ENCODE measurements at places on chromosomes 7 and 10. TPM values are rescaled to one million over a fixed set of nuclear protein-coding genes. Genes with fewer than 3 reads are reported as not detected.
A peak's percentile ranks its signal among the peaks of the same experiment; 100 is the strongest.

DNA sequence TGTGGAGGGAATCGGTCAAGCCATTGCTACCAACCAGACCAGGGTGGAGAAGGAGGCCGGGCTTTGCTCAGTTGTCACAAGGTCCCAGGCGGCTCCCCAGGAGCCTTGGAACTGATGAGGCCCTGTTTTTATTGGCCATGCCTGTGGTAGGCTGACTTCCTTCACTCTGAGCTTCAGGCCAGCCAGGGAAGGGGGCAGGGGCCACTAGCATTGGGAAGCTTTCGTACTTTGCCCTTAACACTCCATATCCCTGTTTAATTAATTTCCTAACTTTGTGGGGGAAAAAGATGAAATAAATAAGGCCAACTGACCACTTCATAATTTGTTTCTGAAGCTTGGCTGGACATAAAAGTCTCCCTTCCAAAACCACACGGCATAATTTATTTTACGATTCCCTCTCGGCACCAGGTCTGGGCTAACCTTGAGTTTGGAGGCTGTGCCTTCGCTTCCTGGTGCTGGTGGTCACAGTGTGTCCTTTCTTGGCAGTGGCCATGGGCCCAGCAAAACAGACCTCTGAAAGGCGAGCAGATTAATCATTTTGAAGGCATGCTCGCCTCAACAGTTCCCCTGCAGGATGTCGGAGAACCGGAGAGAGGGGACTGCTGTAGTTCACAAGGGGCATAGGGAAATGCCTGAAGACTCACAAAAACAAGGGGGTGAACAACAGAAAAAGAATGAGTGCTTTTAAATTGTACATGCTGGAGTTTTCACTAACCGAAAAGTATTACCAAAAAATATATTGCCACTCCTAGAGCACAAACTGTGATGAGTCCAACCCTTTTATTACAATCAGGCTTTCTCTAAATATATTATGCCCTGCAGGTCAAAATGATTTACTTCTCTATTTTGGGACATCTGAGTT is 966.0 kb downstream of the LRMDA start:
- DNase-seq = no peak

- DNase-seq = no peak
Observed at GRCh38 chr10:95834406-95834805, 73.4 kb upstream of the CC2D2B start.

DNA sequence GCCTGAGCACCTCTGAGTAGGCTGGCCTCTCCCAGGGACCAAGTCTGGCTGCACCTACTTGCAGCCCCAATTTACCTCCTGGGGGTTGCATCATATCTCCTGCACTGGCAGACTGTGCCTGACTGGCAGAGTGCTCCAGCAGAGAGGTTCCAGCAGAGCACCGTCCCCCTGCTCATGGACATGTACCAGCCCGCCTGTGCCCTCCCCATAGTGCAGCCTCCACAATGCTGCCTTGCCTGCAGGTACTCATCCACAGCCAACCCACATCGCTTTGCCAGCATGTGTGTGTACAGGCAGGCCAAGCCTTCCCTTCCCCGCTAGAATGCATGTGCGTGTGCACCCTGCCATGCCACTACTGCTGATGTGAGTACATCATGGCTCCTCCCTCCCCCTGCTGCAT is 105.5 kb upstream of the NPSR1 start:
- DNase-seq = no peak

- DNase-seq = no peak
Observed at GRCh38 chr7:29214056-29214455, 19.5 kb downstream of the CHN2 start.

DNA sequence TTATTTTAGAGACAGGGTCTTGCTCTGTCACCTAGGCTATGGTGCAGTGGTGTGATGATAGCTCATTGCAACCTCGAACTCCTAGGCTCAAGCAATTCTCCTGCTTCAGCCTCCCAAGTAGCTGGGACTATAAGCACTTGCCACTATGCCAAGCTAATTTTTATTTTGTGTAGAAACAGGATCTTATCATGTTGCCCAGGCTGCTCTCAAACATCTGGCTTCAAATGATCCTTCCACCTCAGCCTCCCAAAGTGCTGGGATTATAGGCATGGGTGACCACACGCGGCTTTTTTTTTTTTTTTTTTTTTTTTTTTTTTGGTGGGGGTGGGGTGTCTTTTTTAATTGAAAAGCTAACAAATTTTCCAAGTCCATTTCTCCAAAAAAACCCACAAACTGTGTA is 18.4 kb downstream of the HPS6 start:
- no peak for DNase-seq

DNA sequence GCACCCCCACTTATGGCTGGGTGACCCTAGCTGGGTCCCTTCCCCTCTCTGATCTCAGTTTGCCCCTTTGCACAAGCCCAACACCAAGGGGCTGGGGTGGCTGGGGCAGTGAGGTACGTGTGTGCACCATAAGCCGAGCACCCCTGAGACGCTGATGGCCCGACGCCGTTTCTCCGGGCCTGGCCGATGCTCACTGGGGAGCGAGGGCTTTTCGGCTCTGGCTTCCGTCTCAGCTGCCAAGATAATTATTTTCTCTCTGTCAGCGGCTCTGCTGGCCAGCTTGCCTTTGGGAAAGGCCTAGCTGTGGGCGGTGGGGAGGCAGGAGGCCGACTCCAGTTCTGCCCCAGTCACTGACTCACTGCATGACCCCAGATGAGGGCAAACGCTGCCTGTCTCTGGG is 91.0 kb downstream of the ZMIZ1 start:
- DNase-seq = peak; percentile 60

DNA sequence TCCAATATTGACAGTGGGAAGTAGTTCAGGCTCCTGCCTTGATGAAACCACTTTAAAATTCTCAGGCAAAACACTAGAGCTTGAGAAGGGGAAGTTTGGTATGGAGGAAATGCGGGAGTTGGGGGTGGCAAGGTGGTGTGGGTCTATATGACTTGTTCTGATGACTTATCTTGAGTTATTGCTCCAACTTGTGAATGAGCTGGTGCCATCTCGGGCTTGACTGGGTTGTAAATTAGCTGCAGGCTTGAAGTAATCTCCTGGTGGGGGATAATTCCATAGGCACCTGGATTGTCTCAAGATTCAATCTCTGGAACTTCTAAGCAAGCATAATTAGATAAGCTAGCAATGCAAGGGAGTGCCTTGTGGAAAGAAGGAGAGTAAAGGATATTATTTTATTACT is 29.0 kb downstream of the MRPL32 start:
- no peak for DNase-seq

- peak; percentile 39 for DNase-seq
Observed at GRCh38 chr7:100799037-100799896, 28.1 kb downstream of the EPHB4 start.

DNA sequence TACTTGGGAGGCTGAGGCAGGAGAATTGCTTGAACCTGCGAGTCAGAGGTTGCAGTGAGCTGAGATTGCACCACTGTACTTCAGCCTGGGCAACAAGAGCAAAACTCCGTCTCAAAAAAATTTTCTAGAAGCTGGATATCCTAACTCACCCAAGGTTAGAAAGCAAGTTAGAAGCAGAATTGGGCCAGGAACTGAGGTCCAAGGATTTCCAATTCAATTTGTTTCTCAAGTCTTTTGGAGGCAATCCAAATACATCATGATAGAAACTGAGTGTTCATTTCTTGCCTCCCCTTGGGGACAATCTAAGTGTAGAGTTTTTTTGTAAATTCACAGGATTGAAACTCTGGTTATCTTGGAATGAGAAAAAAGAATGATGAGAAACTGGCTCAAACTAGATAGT is 45.5 kb downstream of the LAMB1 start:
- no peak for DNase-seq

GRCh38 chr10:6046773-6047611 is 15.2 kb downstream of the IL2RA start:
- DNase-seq = no peak

- DNase-seq = peak; percentile 89
Observed at GRCh38 chr10:110872145-110872983, 636 bp downstream of the PDCD4 start.

DNA sequence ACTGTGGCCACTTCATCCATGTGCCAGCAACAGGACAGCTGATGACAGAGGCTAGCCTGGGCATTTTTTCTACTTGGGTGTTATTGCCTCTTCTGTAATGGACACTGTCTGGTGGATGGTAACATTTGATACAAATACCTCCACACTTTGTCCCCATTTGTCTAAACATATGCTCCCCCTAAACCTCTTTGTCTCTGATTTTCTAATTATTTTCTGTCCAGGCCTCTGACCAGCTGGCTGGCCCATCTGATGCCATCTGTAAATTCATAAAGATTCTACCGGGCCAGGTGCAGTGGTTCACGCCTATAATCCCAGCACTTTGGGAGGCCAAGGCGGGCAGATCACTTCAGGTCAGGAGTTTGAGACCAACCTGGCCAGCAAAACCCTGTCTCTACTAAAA is 84.7 kb upstream of the IFRD1 start:
- DNase-seq = no peak

GRCh38 chr10:112080231-112080630 is 103.3 kb downstream of the GPAM start:
- no peak for DNase-seq

DNA sequence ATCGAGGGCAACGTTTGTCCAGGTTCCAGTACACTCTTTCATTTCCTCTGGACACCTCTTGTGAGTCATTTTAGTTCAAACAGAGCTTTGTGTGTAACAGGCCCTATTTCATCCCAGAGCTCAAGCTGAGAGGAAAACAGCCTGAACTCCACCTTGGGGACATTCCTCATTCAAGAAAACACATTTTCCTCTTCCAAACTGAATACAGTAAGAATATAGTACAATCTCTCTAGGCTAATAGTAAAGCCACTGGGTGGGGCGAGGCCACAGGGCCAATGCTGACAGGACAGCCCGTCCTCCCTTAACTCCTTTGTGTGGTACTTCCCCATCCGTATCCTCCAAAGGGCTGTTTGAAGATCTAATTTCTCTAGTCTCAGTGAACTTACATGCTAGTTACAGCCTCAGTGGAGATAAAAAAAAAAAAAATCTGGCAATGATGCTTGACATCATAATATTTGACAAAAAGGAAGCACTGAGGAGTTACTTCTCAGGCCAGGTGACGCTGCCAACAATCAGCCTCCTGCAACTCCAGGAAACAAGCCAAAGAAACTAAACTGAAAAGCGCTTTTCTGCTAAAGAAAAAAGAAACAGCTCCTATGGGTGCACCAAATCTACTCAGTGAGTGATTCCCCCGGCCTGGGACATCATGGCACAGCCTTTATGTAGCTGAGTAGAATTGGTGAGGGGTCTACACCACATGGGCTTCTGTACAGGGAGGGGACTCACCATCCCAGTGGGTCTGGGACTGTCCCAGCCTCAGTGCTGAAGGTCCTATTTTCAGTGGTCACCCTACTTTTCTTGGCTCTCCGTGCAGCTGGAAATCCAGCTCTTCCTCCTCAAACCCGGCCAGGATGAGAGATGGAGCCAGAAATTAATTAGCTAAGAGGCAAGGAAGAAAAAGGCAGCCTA is 238.2 kb upstream of the NEBL start:
- DNase-seq = peak; percentile 72

- no peak for DNase-seq
Observed at GRCh38 chr7:68143345-68143744, 1146.7 kb downstream of the TYW1 start.

GRCh38 chr7:2128601-2129322 is 104.0 kb downstream of the MAD1L1 start:
- DNase-seq = no peak

DNA sequence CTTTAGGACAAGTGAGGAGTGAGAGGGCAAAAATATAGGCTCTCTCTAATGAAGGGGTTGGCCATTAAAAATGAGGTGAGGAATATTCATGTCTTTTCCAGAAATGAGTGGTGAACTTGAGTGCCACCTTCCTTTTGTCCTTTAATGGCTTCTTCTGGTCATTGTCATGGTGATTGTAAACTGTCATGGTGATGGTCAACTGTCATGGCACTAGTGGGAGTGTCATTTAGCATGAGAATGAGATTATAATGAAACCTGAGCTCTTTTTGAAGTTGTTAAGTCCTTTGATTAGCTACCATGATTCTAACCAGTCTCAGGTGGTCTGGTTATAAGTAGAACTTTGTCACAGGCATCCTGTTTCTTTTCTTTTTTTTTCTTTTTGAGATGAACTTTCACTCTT is 524.4 kb downstream of the NEBL start:
- DNase-seq = no peak

- no peak for DNase-seq
Observed at GRCh38 chr10:120950051-120950561, 98.9 kb downstream of the WDR11 start.

DNA sequence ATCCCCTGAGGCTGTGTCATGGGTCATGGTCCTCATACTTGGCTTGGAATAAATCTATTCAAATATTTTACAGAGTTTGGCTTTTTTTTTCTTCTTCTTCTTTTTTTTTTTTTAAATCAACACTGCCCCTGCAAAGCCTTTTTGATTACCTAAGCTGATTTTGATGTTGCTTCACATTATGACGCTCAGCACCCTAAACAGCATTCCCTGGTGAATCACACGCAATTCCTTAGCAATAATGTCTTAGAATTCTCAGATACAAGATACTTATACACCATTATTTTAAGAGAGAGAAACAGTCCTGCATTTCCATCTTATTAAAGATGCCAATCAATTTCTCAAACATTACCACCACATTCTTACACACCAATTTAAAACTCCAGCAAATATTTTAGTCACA is 323.7 kb upstream of the IGFBP3 start:
- DNase-seq = no peak

Gene PILRA
- polyA plus RNA-seq = 1.7 TPM

Gene NKX2-3
- polyA plus RNA-seq = 0.26 TPM

Gene AIFM2
- polyA plus RNA-seq = 2.4 TPM

Gene RAPGEF5
- polyA plus RNA-seq = 19.1 TPM

Gene PTPRZ1
- not detected for polyA plus RNA-seq

Gene BAMBI
- 2.7 TPM for polyA plus RNA-seq

Gene TFEC
- polyA plus RNA-seq = 1.1 TPM

Gene TMEM139
- polyA plus RNA-seq = 0.58 TPM

Gene OR6V1
- not detected for polyA plus RNA-seq

Gene SPACDR
- 0.98 TPM for polyA plus RNA-seq

Gene TUBB8
- 0.07 TPM for polyA plus RNA-seq

Gene C10orf143
- 4.8 TPM for polyA plus RNA-seq

Gene ARHGAP22
- polyA plus RNA-seq = 0.76 TPM

Gene AGAP6
- not detected for polyA plus RNA-seq

Gene LRRC61
- 7.1 TPM for polyA plus RNA-seq

Gene MYL10
- polyA plus RNA-seq = not detected

Gene ABCC2
- polyA plus RNA-seq = 0.71 TPM

Gene PRRT4
- not detected for polyA plus RNA-seq

Gene BHLHA15
- polyA plus RNA-seq = 0.68 TPM

Gene ALOX5
- 9.9 TPM for polyA plus RNA-seq
